ENCODE measurements at places on chromosomes 12 and 14.

DNA sequence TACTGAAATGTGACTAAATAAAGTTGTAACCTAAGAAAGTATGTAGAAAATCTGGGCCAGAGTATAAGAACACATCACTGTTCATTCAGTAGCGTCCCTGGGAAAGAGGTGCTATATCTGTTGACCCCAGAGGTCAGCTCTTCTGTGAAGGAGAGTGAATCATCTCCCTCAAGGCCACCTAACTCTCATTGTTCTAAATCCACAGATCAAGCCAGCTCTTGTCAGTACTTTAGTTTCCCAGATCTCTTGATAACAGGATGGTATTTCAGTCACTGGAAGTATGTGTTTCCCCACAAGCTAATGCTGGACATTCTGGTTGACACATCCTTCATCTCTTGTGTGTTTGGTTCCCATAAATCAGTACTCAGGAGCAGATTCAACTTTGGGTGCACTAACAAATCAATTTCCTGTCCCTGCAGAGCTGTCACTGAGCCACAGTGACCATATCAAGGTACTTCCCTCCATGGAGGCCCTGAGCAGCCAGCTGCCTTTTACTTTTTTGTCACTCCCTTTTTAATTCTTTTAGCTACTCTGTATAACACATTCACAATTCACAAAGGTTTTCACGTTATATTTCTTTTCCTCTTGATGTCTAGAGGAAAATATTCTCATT lies 7.8 kb downstream of the KRT1 start:
- DNase-seq = no peak

GRCh38 chr14:71783088-71783487 lies 149.1 kb upstream of the RGS6 start:
- no peak for DNase-seq

- DNase-seq = no peak
These were observed 22.6 kb downstream of the DIP2B start for GRCh38 chr12:50527359-50527726.

- DNase-seq = no peak
These were observed 270.9 kb upstream of the NPAS3 start for GRCh38 chr14:32667791-32668190.

DNA sequence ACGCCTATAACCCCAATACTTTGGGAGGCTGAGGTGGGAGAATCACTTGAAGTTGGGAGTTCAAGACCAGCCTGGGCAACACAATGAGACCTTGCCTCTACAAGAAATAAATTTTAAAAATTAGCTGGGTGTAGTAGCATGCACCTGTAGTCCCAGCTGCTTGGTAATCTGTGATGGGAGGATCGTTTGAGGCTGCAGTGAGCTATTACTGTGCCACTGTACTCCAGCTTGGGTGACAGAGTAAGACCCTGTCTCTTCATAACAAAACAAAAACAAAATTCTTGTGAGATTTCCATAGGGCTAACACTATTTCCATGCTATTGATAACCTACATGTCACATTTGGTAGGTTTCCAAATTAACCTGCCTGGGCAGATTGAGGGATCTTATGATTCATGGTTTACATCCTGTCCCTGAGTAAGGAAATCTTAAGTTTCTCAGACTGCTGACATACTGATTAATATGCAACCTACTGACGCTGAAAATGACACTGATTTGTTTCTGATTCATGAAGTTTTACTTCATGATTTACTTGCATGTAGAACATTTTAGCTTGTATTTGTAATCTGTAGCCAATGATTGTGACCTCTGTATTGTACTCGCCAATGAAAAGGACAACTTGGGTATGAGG lies 15.9 kb downstream of the ATP6V1D start:
- DNase-seq = no peak

- no peak for DNase-seq
These were observed 660.1 kb downstream of the MED13L start for GRCh38 chr12:115617391-115617790.

- DNase-seq = no peak
These were observed 68.4 kb upstream of the FAM222A start for GRCh38 chr12:109645194-109645593.

GRCh38 chr14:33740531-33740930 lies 210.3 kb downstream of the EGLN3 start:
- no peak for DNase-seq

DNA sequence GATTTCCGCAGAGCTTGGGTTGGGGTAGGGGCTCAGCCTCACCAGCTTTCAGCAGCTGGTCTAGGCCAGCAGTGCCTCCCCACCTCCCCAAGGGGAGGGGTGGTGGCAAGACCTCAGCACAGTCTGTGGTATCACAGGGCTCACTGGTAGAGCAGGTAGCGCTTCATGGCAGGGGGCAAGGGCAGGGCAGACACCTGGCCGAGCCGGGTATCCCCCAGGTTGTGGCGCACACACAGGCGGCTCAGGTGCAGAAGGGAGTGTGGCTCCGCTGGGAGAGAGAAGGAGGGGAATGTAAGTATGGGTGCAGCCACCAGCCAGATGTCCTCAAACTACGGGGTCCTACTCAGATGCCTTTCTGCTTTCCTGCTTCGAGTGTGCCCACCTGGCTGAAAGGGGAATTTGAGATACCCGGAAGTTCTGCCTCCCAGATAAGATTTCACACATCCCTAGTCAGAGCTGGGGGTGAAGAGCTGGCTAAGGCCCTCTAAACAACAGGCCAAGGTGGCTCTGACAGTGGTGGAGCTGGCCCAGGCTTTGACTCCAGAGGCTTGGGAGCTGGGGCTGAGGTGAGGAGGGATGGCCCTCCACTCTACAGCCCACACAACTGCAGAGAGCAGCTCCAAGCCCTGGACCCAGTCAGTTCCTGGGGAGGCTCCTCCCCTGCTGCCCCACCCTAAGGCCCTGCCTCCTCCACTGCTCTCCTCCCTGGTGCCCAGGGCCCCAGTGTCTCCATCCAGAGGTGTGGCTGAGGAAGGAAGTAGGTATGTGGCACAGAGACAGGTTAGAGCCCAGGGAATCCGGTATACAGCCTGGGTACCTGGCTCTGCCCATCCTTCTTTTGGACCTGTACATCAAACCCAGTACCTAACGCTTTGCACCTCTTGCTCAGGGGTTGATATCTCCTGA lies 1.8 kb downstream of the SPSB2 start:
- DNase-seq = peak; percentile 26

- no peak for DNase-seq
These were observed 366.6 kb downstream of the EMP1 start for GRCh38 chr12:13562915-13563742.

GRCh38 chr12:88388566-88389540 lies 191.4 kb downstream of the KITLG start:
- DNase-seq = peak; percentile 65

DNA sequence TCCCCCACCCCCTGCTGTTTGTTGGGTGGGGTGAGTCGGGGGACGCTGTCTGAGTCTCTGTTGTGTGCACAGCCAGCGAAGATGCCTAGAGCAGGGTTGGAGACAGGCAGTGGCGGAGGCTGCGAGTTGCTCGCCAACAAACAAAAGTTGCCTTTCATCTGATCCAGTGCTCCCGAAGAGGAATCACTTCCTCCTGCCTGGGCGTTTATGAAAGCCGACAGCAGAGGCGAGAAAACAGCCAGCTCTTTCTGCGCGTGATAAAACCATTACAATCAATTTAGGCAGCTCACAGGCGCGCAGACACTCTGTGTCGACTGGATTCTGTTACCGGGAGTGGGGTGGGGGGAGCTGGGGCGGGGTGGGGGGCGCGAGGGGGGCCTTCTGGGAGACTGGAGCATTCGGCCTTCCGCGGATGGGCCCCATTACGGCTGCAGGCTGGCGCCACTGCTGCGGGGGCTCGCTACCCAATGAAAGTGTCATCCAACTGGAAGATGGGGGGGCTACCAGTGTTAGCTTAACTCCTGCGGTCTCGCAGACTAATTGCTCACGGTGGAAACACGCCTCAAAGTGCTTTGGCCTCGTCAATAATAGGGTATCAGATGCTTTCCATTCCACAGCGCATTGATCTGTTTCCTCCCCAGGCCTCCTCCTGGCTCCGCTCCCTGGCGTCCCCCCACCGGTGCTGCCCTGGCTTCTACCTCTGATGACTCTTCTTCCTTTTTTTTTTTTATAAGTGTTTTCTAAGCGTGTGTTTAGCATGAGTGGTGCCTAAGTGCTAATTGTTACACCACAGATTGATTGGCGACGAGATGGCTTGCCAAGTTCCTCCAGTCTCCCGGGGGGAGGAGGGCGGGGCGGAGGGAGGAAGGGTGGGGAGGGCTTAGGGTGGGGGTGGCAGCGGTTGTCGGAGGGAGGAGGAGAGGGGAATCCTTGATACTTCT lies 678.4 kb downstream of the MED13L start:
- DNase-seq = no peak

DNA sequence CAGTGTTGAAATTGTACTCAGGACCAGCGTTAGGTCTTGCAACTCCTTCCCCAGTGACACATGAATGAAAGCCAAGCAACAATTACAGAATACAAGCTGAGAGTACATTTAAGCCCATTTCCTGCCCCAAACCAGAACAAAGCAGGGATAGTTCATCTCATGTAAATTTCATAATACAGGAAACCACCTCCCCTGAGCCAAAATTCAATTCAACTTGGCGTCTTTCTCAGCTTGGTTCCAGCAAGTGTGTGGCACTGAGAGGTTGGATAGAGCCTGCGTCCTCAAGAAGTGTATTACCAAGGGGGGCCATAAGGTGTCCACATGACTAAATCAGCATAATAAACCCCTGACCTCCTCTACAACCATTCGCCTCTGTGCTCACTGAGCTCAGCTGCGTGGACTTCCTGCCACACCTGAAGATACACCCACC lies 278.9 kb upstream of the CRY1 start:
- no peak for DNase-seq

DNA sequence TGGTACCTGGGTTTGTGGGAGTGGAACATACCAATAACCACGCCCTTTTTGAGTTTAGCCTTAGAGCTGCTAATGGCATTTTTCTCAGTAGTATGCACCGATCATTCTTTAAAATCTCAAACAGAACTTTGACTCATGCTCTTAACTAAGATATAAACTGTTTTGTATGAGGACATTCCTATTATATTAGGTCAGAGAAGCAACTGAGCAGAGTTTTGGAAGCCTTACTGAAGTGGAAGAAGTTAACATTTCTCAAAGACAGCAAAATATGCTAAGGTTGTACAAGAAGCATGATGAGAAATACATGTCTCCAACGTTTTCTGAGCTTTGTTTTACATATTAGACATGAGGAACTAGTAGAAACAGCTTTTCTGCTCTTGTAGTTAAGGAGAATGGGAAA lies 819.2 kb downstream of the FSCB start:
- no peak for DNase-seq

DNA sequence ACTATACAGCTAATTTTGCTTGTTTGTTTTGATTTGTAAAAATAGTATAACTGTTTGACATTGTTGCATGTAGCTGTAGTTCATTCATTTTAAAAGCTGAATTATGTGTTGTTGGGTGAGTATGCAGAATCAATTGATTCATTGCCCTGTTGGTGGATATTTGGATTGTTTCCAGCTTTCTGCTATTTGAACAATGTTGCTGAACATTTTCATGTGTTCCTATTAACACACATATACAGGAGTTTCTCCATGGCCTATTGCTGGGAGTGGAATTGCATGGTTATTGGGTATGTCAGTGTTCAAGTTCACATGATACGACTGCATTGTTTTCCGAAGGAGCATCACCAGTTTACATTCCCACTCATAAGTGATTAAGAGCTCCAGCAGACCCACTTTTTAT lies 75.3 kb downstream of the SRGAP1 start:
- no peak for DNase-seq

All from HL-60 (cell line).